ENCODE measurements at places on chromosomes 4 and X.
A peak's percentile ranks its signal among the peaks of the same experiment; 100 is the strongest.

- no peak for DNase-seq
Measured at GRCh38 chr4:125316791-125317524, 2.2 kb downstream of the FAT4 start.

DNA sequence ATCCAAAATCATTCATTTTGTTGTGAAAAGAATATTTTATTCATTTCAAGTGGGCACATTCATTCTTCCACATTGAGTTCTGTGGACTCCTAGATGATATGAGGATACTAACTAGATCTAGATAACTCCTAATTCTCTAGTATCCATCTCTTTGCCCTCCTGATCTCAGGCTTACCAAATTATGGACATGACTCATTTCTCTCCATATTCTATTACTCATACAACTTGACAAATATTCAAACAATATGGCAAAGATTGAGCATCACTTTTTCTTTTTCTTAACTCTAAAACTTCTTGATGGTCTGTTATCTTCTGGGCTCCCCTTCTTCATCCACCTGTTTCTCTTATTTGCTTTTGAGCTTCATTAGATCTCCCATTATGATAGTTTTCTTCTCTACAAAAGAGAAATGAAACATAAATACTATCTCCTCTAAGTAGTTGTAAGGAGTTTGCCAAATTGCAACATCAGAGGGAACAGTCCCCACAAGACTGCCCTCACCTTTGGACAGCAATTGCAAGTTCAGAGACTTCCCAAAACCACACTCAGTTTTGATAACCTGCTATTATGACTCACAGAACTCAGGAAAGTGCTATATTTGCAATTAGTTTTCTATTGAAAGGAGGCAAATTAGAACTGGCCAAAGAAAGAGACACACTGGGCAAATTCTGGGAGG lies 422.9 kb downstream of the SPRY1 start:
- no peak for DNase-seq

DNA sequence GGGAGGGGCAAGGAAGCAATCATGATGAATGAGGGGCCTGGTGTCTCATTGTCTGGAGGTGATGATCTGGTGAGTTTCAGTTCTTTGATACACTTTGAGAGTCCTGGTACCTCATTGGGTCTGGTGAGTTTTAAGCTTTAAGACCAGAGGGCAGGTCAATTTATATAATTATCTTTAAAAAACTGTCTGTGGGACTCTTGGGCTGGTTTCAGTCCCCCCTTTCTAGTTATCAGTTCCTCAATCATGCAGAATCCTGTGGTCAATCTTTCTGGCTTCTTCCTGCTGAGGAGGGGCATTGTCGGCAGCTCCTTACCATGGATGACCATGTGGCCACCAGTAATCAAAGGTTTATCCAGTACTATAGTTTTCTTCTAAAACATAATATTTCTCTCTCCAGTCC lies 789.1 kb downstream of the PCDH18 start:
- no peak for DNase-seq

GRCh38 chr4:48175806-48176205 lies 41.8 kb upstream of the TXK start:
- no peak for DNase-seq

DNA sequence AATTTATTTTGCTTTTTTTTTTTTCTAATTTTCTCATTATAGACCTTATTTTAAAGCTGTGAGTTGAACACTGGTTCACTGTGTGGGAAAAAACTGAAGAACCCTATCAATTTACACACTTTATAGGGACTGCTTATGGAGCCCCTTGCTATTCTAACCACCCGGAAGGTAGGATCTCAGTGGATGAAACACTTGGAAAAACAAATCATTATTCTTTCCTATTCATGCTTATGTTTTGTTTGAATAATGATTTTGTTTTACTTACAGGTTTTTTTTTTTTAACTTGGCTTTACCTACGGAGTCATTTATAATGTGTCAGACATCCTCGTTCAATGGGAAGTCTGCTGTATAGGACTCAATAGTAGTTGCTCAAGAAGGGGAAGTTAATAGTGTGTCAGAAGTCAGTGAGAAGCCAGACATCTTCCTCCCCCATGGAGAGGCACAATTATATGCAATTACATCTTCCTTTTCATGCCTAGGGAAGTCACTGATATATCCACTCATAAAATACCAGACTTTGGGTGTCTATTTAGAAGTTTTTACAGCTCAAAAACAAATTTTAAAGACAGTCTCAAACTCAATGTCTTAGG lies 113.2 kb downstream of the ARSF start:
- DNase-seq = no peak

GRCh38 chrX:318068-318738 lies 393 bp downstream of the GTPBP6 start:
- DNase-seq = peak; percentile 96

DNA sequence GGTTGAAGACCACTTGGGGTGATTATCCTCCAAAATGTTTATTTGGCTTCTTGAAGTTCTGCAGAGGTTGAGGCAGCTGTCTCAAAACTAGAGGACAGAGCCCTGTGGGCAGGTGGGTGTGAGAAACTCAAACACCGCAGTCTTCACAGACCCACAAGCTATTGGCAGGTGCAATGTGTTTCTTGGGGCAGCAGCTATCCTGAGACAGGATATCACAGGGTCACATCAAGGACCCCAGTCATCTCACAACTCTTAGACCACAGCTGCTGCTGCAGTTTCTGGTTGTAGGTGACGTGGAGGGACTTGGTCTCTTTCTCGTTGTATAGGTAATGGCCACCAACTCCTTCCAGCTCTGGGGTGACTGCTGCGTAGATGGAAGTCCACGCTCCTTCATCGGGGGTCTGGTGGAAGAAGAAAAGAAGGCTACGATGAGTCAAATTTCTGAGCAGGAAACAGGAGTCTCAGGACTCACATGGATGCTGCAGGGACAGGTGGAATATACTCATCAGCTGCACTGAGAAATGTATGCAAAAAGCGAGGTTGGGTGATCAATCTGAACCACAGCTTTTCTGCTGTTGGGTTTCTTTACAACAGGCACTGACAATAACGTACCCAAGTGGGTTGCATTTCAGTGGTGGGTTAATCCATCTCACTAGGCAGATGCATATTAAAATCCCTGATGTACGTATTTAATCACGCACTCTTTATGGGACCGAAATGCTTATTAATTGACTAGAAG lies 279.8 kb downstream of the DHRSX start:
- no peak for DNase-seq

DNA sequence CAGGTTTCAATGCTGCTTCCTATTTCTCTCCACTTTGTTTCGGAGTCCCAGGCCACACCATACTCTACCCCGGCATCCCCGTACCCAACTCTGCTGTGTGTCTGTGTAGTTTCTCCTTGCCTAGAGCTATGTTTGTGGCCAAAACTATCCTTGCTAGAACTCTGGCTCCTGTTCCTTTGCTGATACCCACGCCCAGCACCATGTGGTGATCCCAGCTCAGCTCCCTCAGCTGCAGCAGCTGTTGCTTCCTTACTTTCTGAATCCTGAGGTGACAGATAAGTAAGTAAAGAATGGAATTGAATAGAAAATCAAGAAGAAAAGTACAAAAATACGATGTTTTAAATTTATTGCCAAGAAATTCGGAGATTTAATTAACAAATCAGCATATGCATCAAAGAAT lies 55.8 kb downstream of the CASP3 start:
- no peak for DNase-seq

All from stimulated activated CD8-positive, alpha-beta memory T cell treated with anti-CD3 and anti-CD28 coated beads, Interleukin-2, amount 100 ng/mL, for 1 hour (primary cell).